ENCODE measurements at places on chromosomes 2 and 18. TPM values are rescaled to one million over a fixed set of nuclear protein-coding genes. Genes with fewer than 3 reads are reported as not detected.

- no peak for DNase-seq
- H3K4me1 ChIP-seq = no peaks in the 10 kb centered on the region
- no peak overlapping the region for H3K4me3 ChIP-seq
- H3K36me3 ChIP-seq = no peaks in the 10 kb centered on the region
These were observed 88.2 kb downstream of the PKP4 start for GRCh38 chr2:158544998-158545397.

DNA sequence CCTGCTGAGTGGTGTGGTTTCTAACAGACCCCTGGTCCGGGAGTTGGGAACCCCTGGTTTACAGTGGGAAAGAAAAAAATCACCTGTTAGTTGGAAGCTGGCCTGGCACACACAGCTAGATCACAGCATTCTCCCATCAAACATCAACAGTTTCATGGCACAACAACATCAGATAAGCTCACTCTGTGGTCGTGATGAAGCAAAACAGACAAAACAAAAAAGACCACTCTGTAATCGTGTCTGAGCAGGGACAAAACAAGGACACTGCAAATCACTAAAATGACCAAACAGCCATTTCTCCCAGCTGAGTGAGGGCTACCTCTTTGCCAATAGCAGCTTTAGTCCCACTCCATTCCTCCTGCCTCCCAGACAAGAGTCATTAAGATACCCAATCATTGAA, 9.0 kb upstream of the IMPACT start:
- H3K4me1 ChIP-seq = no peaks in the 10 kb centered on the region
- no peak for DNase-seq
- no peak overlapping the region for H3K4me3 ChIP-seq

GRCh38 chr18:44507729-44508325, 172.9 kb upstream of the SETBP1 start:
- H3K36me3 ChIP-seq = no peaks in the 10 kb centered on the region
- DNase-seq = no peak
- H3K27me3 ChIP-seq = no peaks in the 10 kb centered on the region

GRCh38 chr2:197934261-197934933, 130.0 kb downstream of the PLCL1 start:
- DNase-seq = no peak
- no peak overlapping the region for H3K4me3 ChIP-seq
- no peak overlapping the region for H3K27ac ChIP-seq
- H3K36me3 ChIP-seq = no peaks in the 10 kb centered on the region

- H3K27me3 ChIP-seq = no peaks in the 10 kb centered on the region
- H3K27ac ChIP-seq = no peak overlapping the region
- H3K4me1 ChIP-seq = no peaks in the 10 kb centered on the region
- H3K36me3 ChIP-seq = no peaks in the 10 kb centered on the region
- no peak overlapping the region for H3K4me3 ChIP-seq
- DNase-seq = no peak
These were observed 347.5 kb upstream of the CELF4 start for GRCh38 chr18:37913051-37913450.

DNA sequence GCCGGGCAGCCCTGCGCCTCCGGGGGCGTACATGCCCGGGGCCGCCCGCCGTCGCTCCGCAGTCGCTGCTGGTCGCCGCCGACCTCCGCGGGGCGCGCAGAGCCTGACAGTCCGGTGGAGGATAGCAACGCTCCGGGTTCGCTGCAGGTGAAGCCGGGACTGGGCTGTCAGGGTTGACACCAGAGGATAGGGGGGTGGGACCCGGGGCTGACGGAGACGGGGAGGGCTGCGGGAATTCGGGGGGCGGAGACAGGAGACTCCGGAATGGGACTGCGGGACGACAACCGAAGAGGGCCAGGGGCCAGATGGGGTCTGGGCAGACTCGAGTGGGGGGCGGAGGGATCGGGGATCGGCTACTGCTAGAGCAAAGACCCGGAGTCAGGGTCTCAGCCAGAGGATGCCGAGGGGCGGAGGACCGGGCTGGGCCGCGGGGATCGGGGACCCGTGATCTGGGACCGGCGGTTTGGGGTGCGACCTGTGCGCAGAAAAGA, 403 bp downstream of the TMEM127 start:
- H3K27me3 ChIP-seq = no peaks in the 10 kb centered on the region
- H3K36me3 ChIP-seq = no peaks in the 10 kb centered on the region
- H3K27ac ChIP-seq = peak overlapping the region; percentile 96
- H3K4me1 ChIP-seq = peaks cover 54% of the 10 kb centered on the region

DNA sequence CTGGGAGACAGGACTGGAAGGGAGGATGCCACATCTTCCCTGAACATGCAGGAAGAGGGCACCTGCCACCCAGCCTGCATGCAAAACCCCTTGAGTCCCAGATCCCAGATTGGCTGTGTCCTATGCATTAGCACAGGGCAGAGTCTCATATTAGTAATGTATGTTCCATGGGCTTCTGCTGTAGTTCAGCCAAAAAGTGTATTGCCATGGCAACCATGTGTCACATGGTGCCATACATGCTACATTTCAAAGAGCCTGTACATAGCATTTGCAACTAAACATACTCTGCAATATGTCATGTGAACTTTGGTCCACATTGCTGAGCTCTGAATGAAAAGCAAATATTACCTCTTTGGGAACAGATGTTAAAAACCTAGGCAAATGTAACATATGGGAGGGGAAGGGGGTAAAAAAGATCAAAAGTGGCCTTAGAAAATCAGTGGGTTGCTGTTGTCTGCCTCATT, 78.4 kb downstream of the DPP4 start:
- no peaks in the 10 kb centered on the region for H3K4me1 ChIP-seq
- DNase-seq = no peak
- H3K27me3 ChIP-seq = no peaks in the 10 kb centered on the region
- no peak overlapping the region for H3K27ac ChIP-seq

- no peak overlapping the region for H3K27ac ChIP-seq
- no peak overlapping the region for H3K4me3 ChIP-seq
These were observed 57.3 kb downstream of the VIT start for GRCh38 chr2:36753706-36754221.

DNA sequence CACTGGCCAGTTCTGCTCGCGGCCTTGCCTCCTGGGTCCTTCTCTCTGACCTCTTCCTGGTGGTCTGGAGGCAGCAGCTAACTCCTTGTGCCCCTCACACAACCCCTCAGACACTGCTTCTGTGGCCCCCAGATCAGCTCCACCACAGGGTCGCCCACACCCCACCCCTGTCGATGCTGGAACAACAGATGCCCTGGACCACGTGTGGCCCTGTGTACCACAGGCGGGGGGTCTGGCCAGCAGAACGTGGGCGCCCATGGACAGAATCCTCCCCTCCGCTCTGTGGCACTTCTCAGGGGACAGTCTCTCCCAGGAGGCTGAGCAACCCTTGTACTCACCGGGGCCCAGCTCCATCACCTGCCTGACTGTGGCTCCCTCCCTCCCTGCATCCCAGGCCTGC, 245.6 kb downstream of the NDUFA10 start:
- peaks cover 2% of the 10 kb centered on the region for H3K27me3 ChIP-seq
- H3K4me1 ChIP-seq = no peaks in the 10 kb centered on the region
- peak; percentile 30 for DNase-seq
- no peak overlapping the region for H3K4me3 ChIP-seq
- H3K27ac ChIP-seq = no peak overlapping the region

DNA sequence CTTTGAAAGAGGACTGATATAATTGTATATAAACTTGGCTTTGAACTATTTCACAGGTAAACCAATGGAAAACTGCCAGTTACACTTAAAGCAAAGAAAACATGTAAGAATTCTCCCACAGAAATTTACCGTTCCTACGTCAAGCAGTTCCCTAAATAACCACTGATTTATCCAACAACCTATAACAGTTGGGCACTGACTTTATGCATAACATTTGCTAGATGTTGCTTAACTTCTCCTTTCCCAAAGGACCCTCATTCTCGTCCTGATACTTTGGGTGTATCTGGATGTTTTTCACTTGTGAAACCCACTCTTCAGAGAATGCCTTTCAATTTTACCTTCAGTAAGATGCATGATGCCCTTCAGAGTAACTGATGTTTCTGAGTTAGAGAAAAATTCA, 43.8 kb downstream of the STAT1 start:
- H3K27ac ChIP-seq = no peak overlapping the region
- H3K27me3 ChIP-seq = no peaks in the 10 kb centered on the region
- no peak for DNase-seq
- no peak overlapping the region for H3K4me3 ChIP-seq

DNA sequence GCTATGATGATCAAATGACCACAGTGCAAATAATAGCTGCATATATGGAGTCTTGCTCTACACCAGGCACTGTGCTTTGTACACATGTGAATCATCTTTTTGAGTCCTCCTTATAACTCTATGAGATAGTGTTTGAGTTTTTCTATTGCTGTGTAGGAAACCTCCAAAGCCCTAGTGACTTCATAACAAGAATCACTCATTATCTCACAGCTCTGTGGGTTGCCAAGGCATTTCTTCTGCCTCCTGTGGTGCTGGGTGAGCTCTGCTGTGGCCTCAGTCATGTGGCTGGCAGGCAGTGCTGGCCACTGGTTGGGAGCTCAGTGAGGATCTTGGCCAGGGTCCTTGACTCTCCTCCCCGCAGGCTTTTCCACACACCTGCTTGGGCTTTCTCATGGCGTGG, 153.4 kb downstream of the CAPN13 start:
- no peak overlapping the region for H3K4me3 ChIP-seq
- peaks cover 4% of the 10 kb centered on the region for H3K4me1 ChIP-seq

DNA sequence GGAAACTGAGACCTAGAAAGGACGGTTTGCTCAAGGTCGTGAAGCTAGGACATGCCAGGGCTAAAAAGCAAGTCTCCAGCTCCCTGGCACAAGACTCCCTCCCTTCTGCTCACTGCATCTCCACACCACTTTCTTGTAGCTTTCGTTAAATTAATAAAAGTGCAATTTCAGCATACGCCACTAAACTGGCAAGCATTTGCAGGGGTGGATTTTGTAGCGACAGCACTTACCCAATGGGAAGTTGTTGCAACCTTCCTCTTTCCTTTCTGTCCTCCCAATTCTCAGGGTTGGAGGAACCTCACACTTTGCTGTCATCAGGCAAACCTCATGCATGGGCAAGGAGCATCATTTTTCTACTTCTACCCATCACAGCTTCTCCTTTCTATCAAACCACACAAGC, 7.4 kb upstream of the RHOB start:
- DNase-seq = peak; percentile 62
- no peaks in the 10 kb centered on the region for H3K36me3 ChIP-seq
- no peaks in the 10 kb centered on the region for H3K27me3 ChIP-seq
- peaks cover 24% of the 10 kb centered on the region for H3K4me1 ChIP-seq
- no peak overlapping the region for H3K4me3 ChIP-seq

- DNase-seq = no peak
- no peaks in the 10 kb centered on the region for H3K27me3 ChIP-seq
- H3K4me1 ChIP-seq = no peaks in the 10 kb centered on the region
- no peak overlapping the region for H3K4me3 ChIP-seq
- no peak overlapping the region for H3K27ac ChIP-seq
These were observed 402.8 kb upstream of the DSEL start for GRCh38 chr18:67919316-67919715.

DNA sequence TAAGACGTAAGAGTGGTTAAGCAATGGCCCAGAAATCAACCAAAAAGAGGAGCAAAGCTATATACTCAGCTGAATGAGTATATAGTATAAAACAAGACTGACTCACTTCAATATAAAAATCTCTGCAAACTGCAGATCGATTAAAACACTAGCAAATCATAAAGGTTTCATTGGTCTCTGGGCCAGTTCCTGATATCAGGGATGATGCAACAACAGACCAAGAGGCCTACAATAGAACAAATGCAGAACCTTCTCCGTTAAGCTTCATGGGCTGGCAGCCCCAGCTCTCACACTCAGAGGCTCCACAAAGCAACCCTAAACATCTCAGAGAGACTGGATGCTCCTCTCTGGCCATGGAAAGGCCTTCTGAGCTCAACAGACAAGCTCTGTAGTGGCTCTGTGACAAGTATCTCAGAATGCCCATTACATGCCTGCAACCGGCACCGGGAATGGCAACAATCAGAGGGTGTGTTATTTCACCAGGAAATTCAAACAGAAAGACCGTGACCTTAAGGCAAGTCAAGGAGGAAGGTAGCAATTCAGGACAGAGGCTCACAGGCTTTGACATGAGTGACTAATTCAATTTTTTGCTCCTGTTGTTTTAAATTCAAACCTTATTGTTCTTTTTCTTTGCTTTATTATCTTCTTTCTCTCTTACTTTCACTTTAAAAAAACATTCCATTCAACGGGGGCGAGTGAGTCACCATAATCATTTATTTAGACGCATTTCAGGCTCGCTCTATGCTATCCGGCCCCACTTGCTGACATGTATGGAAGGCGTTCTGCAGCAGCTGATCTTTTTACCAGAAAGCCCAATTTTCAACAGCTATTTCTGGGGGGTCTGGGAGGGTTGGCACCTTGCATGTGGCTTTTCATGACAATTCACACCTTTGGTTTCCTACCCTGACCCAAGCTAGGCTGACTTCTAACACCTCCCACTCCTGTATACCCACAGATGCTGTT, 15.1 kb downstream of the CYRIA start:
- peaks cover 50% of the 10 kb centered on the region for H3K4me1 ChIP-seq
- DNase-seq = no peak
- H3K27ac ChIP-seq = peak overlapping the region; percentile 76
- H3K36me3 ChIP-seq = no peaks in the 10 kb centered on the region
- peak overlapping the region; percentile 31 for H3K4me3 ChIP-seq
- H3K27me3 ChIP-seq = no peaks in the 10 kb centered on the region

- H3K4me3 ChIP-seq = no peak overlapping the region
- peaks cover 5% of the 10 kb centered on the region for H3K4me1 ChIP-seq
- H3K27me3 ChIP-seq = no peaks in the 10 kb centered on the region
- no peak for DNase-seq
- H3K36me3 ChIP-seq = no peaks in the 10 kb centered on the region
- H3K27ac ChIP-seq = no peak overlapping the region
These were observed 130.4 kb downstream of the IRS1 start for GRCh38 chr2:226669249-226669648.

- peak; percentile 64 for DNase-seq
- no peaks in the 10 kb centered on the region for H3K4me1 ChIP-seq
- peak overlapping the region; percentile 47 for H3K27ac ChIP-seq
- H3K27me3 ChIP-seq = no peaks in the 10 kb centered on the region
These were observed 66.7 kb downstream of the EDAR start for GRCh38 chr2:108922141-108922915.

- no peak overlapping the region for H3K27ac ChIP-seq
- H3K4me1 ChIP-seq = peaks cover 9% of the 10 kb centered on the region
- no peaks in the 10 kb centered on the region for H3K27me3 ChIP-seq
- H3K36me3 ChIP-seq = no peaks in the 10 kb centered on the region
These were observed 71.6 kb upstream of the RFX8 start for GRCh38 chr2:101546376-101547058.

The SLC20A1 gene
- 11.4 TPM for total RNA-seq

The SNRNP27 gene
- total RNA-seq = 58.7 TPM

The NEUROD1 gene
- not detected for total RNA-seq

The NEU2 gene
- total RNA-seq = not detected

The TMEM150A gene
- total RNA-seq = 29.9 TPM

The EVA1A gene
- total RNA-seq = not detected

The MAL gene
- 11.1 TPM for total RNA-seq

The IL36RN gene
- not detected for total RNA-seq
